ENCODE measurements at places on chromosomes 16 and 17.

DNA sequence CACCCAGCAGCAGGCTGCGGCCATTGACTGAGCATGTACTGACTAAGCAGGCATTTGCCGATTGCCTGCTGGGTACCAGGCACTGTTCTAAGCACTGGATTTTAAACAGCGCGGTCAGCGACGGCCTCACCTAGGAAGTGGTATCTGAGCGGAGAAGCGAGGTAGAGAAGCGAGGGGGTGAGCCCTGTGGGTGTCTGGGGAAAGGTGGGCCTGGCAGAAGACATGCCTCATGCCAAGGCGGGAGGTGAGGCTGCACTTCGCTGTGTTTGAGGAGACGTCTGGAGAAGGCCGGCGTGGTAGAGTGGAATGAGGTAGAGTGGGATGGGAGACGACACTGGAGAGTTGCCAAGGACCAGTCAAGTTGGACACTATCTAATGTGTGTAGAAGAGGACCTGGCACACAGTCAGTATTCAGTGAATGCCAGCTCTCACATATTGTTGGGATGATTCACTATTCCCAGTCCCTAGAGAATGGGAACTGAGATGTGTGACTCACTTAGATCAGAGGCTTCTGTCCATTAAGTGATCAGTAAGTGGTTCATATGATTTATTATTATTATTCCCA lies 14.4 kb downstream of the SYCE1L start:
- DNase-seq = peak; percentile 41

DNA sequence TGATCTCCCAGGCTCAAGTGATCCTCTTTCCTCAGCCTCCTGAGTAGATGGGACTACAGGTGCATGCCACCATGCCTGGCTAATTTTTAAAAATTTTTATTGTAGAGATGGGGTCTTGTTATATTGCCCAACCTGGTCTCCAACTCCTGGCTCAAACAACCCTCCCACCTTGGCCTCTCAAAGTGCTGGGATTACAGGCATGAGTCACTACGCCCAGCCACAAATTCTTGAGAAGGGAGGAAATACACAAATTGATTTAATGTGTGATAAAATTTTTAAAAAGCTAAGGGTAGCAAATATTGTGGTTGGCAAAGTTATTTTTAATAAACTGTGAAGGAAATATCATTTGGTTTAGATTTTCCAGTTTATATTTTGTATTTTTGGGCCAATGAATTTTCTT lies 9.6 kb downstream of the ITGAD start:
- no peak for DNase-seq

DNA sequence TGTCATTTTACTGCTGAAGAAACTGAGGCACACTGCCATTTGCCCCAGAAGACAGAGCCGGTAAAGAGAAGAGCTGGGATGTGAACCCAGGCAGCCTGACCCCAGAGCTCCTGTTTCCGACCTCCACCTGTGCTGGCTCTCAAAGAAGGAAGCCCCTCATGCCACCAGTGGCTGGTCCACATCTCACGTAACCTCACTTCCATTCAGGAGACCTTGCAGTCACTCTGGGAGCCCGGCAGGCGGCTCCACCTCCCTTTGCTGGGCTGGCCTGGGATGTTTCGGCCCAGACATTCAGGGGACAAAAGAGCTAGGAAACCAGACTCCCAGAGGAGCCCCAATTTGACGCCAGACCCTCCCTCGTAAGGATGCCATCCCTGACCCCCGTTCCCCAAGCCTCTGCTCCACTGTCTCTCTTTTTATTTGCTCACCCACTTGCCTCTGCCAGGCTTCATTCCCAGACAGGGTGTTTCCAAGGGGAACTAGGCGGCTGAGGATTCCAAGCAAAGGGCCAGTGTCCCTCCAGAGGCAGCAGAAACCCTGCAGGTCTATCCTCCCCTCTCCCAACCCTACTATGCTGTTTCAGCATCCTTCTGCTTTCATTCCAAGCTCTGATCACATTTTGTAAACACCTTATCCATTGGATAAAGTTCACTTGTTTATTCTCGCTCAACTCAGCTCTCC lies 2.8 kb downstream of the TAF1C start:
- DNase-seq = no peak

GRCh38 chr16:56744996-56745640 lies 15.2 kb downstream of the NUP93 start:
- no peak for DNase-seq

- no peak for DNase-seq
Observed at GRCh38 chr16:85491798-85492294, 121.3 kb upstream of the GSE1 start.

GRCh38 chr17:28985950-28986713 lies 19.7 kb downstream of the SEZ6 start:
- no peak for DNase-seq

GRCh38 chr16:49483651-49484450 lies 110.2 kb downstream of the C16orf78 start:
- DNase-seq = no peak

DNA sequence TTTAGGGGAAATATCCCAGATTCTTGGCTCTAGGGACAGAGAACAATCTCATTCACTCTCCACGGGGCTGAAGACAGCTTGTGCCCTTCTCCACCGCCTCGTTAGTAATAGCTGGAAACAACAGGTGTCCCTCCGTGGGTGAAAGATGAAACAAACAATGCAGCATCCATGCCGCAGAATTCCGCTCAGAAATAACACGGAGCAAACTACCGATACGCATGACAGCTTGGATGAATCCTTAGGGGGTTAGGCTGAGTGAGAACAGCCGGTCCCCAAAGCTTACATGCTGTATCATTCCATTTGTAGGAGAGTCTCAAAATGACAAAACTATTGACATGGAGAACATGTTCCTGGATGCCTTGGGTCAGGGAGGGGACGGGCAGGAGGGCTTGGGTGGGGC lies 29.4 kb upstream of the CACNG1 start:
- DNase-seq = no peak

GRCh38 chr16:86432691-86433090 lies 77.6 kb upstream of the FOXF1 start:
- DNase-seq = no peak

GRCh38 chr16:87108941-87109340 lies 208.3 kb downstream of the C16orf95 start:
- DNase-seq = no peak

DNA sequence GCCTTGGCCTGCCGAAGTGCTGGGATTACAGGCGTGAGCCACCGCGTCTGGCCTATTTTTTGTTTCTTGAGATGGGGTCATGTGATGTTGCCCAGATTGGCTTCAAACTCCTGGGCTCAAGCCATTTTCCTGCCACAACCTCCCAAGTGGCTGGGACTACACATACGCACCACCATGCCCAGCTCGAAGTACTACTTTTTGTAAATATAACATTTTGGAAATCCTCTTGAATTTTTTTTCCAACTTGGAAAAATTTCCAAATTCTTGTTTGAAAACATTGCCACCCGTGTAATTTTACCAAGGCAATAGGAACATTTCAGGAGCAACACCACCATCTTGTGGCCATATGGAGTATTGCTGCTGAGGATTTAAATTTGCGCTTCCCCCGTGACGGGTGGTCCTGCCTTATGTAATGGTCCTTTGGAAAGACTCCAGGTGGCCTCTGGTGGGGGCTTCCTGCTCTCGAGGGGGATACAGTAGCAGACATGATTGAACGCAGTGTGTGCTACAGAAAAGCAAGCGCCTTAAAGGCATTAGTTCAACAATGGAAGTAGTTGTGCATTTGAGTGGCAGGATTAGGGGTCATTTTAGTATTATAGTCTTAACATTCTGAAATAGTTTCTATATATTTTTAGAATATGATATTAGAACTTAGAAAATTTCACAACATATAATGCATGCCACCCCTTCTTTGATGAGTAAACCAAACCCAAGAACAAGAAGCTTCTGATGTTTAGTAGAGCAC lies 8.0 kb downstream of the FLYWCH1 start:
- DNase-seq = peak; percentile 76

DNA sequence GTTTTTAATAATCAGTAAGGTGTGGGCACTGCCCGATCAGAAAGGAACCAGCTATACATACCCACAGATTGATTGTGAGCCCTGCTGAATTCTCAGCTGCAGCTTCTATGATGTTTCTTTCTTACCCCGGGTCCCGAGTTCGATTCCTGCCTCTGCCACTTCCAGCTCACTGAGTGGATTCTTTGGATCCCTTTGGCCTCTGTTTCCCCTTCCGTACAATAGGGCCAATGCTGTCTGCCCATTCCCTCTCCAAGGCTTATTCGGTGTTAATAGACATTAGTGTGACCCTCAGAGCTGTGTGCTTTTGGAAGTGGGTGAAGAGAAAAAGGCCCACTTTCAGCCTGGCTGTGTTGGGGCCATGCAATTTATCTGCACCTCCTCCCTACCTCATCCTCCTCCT lies 115.8 kb downstream of the IRX5 start:
- no peak for DNase-seq

DNA sequence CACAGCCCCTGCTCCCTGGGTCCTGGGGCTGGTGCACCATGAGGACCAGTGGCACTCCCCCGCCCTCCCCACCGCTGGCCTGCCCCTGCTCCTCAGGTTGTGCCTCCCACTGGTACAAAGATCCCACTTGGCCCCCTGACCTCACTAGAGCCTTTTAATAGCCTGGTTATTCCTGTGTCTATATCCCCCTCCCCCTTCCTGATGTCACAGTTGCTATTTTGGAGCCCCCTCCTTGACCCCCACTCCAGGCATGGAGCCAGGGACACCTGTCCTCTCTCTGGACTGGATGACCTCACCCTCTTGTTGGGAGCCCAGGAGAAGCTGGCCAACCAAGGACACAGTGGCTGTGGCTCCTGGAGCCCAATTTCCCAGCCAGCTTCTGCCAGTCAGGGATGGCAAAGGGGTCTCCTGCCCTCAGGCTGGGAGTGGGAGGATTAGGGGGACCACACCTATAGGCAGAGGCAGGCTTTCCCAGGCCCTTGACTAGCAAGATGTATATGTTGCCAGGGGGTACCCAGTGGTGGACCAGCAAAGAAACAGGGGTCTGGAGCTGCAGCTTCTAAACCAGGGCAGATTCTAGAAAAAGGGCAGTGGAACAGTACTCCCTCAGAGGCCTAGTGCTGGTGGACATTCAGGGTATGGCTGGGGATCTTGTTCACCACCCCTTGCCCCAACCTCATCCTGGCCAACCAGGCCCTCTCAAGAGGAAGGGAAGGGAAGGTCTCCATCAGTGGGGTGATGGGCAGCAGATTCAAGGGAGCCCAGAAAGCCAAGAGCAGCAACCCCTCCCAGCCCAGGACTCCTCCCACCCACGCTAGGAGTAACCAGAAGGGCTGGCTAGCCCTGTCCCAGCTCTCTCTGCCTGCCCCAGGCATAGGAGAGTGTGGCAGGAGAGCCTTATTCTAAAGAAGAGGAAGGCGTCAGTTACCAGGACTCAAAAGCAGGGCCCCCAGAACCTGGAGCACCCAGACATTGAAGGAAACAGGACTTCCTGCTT lies 10.9 kb downstream of the HDAC5 start:
- no peak for DNase-seq

GRCh38 chr17:15263206-15263579 lies 1.9 kb downstream of the PMP22 start:
- peak; percentile 38 for DNase-seq

DNA sequence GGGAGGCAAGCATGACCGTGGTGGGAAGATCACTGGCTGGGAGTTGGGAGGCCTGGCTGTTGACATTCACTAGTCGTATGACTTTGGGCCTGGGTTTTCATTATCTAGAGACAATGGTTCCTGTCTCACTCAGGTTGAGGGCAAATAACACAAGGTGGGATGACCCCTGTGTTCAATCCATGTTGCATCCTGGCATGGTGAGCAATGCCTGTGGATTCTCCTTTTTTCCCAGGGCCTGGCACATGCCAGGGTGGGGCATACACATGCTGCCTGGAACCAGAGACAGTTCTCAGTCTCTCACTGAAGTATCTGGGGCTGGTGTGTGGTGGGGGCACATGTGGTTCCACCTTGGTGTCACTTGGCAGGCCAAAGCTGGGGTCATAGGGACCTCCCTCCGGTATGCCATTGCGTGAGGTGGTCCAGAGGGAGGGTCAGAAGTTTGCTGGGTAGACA lies 5.4 kb downstream of the THRA start:
- no peak for DNase-seq

- DNase-seq = no peak
Observed at GRCh38 chr17:79834565-79835469, 4.4 kb downstream of the CBX4 start.
